ENCODE measurements at places on chromosomes 3 and 15. TPM values are rescaled to one million over a fixed set of nuclear protein-coding genes. Genes with fewer than 3 reads are reported as not detected.

DNA sequence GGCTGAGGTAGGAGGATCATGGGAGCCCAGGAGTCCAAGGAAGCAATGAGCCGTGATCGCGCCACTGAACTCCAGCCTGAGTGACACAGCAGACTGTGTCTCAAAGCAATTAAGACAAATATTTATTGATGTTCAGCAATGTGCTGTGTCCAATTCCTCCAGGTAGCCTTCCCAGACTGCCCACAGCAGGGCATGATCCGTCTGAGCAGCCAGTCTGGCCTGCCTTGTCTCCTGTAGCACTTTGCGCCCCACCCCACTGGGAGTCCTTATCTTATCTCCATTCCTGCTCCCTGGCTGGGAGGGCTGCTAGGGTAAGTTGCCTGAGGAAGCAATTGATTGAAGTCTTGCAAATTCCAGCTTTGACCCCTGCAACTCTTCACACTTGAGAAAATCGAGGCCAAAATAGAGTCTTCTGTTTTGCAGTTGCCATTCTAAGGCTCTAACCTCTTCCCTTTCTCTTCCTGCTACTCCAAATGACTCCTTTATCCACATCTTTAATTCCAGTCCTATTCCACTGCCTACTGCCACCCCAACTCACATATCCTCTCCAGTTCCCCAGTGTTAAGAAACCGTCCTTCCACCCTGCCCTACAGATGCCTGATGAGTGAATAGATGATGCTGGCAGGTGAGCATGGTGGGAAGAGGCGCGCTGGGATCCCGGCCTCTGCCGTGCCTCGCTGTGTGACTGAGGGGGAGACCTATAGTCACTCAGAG, 26.9 kb upstream of the LCTL start:
- DNase-seq = no peak

- DNase-seq = no peak
Observed at GRCh38 chr3:127532561-127533203, 57.9 kb downstream of the TPRA1 start.

Gene SLC27A2
- total RNA-seq = 18.2 TPM

DNA sequence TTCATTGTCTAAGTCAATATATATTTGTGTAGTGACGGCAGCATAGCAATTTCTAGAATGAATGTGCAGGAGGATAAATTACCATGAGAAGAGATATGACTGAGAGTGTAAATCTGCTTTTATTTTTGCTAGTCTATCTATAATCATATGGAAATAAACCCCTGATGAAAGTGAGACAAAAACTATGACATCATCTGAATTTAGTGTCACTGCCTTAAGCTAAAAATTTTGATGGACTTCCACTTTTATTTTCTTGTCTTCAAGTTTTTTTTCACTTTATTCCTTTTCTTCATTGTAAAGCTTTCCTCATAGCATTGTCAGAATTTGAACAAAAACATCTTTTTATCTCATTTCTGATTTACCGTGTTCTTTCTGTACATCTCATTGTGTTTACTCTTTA, 242.0 kb downstream of the CHST2 start:
- DNase-seq = no peak

Gene STIMATE
- total RNA-seq = 44.4 TPM

Measured in upper lobe of left lung (tissue), 6 donors.